ENCODE measurements at places on chromosomes 5 and 9. TPM values are rescaled to one million over a fixed set of nuclear protein-coding genes. Genes with fewer than 3 reads are reported as not detected.

GRCh38 chr9:34990908-34991606, 1.5 kb downstream of the DNAJB5 start:
- DNase-seq, result no peak

GRCh38 chr5:26518065-26518464, 520.3 kb downstream of the CDH9 start:
- no peak for DNase-seq

DNA sequence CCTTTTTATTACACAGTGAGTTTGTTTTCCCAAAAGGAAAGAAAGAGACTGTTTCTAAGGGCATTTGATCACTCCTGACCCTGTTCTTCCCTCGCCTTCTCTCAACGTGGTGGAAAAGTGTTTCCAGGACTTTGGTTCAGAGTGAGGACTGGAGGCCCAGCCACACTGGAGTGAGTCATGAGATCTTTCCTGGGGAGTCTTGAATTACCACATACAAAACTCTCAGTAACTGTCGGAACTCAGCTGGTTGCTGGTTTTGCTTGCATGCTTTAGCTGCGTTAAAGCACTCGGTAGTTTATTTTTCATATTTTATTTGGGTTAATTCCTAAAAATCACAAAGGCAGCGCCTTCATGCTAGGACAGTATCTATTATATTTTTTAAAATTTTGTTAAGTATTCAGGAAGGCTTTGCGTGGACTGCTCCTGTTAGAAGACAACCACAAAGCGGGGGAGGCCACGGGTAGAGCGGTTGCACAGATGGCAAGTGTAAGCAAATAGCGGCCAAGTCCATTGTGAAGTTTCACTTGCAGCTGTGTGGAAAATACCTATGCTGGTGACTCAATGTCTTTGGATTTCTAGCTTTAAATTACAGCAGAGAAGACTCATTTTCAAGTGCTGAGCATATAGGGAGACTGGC, 77.7 kb downstream of the ARSB start:
- peak; percentile 76 for DNase-seq

- DNase-seq, result no peak
Measured at GRCh38 chr9:91412941-91413340, 10.7 kb downstream of the NFIL3 start.

GRCh38 chr9:100229136-100229535, 123.6 kb downstream of the TEX10 start:
- no peak for DNase-seq

GRCh38 chr5:92559781-92560180, 1021.2 kb downstream of the NR2F1-AS1 start:
- no peak for DNase-seq

DNA sequence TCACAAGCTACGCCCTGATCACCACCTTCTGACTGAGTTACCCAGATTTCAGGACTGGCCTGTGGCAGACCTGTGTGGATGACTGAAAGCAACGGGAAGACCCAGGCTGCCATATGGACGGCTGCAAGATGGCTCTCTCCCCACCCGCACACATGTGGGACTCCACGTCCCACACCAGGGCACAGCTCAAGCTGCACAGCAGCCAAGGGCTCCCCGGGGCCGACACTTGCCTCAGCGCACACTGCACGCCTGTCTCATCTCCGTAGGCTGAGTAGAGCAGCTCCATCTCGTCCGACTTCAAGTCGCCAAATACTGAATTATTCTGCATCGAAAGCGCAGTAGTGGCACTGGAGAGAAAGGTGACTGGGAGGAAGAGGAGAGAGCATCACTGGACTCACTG, 14.5 kb downstream of the BRD9 start:
- DNase-seq, result no peak

GRCh38 chr5:171541341-171541776, 121.9 kb downstream of the FGF18 start:
- DNase-seq, result no peak

- DNase-seq, result no peak
Measured at GRCh38 chr5:126334760-126335159, 88.4 kb upstream of the GRAMD2B start.

- no peak for DNase-seq
Measured at GRCh38 chr9:131095666-131096268, 564 bp upstream of the AIF1L start.

GRCh38 chr9:120710110-120710981, 3.9 kb downstream of the MEGF9 start:
- DNase-seq, result peak; percentile 53

- DNase-seq, result peak; percentile 89
Measured at GRCh38 chr5:163916376-163916775, 411.0 kb downstream of the MAT2B start.

DNA sequence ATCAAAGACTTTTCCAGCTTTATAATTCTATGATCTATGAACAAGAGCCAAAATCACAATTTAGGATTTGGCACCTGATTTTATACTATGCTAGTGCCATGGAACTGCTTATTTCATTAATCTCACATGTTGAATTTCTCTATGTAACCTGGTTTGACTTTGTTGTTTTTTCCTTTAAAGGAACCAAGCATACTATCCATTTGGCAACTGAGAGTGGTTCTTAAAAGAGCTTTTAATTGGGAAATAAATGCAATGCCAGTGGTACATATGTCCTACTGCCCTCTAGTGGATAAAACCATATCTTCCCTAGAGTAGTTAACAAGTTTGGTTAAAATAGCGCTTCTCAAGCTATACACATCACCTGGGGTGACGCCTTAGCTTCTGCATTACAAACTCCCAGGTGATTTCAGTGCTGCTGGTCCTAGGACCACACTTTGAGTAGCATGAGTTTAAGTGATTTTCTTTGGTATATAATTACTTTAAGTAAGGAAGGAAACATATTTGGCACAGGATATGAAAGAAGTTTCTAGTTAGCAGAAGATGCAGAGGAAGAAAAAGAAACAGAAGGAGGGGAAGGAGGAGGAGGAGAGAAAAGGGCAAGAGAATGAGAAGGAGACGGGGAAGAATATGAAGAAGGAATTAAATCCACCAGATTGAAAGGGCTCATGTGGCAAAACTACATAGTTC, 56.8 kb downstream of the FGF10 start:
- no peak for DNase-seq

- DNase-seq, result no peak
Measured at GRCh38 chr5:148815578-148815977, 10.8 kb upstream of the ADRB2 start.

GRCh38 chr9:114470121-114470520, 35.2 kb downstream of the WHRN start:
- no peak for DNase-seq

- no peak for DNase-seq
Measured at GRCh38 chr9:86181379-86182315, 77.8 kb downstream of the C9orf153 start.

GRCh38 chr5:73946278-73946677, 320.3 kb downstream of the ARHGEF28 start:
- DNase-seq, result no peak

DNA sequence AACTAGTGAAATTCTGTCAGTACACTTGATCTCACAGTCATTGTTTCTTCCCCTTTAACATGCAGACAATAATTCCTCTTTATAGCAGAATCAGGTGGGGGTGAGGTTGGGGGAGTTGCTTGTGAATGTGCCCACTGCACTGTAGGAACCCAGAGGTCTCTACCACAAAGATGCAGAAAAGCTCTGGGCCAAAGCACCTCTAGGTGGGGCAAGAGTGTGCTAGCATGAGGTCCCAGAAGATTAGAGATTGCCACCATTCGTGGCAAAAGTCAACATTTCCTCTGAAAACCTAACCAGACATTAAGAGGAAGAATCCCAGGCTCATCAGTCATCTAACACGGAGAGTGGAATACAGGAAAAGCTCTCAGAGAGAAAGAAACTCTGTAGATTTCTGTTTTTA, 74.5 kb downstream of the PTCD2 start:
- DNase-seq, result no peak

- DNase-seq, result no peak
Measured at GRCh38 chr5:141800617-141801016, 77.6 kb downstream of the PCDH1 start.

DNA sequence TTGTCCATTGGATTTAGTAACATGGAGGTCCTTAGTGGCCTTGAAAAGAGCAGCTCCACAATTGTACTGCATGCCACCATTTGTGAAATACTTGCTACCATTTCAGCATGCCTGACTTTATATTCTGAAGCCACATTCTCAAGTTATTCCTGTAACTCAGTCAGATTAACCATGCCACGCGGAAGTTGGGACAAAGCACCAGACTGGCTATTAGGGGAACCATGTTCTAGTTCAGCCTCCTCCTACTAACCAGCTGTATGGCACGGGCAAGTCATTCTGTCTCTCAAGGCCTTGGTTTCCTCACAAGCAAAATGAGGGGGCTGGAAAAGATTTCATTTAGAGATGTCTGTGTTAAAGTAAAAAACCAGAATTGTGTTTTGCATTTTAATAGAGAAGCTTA, 418.0 kb downstream of the PLK2 start:
- DNase-seq, result no peak

DNA sequence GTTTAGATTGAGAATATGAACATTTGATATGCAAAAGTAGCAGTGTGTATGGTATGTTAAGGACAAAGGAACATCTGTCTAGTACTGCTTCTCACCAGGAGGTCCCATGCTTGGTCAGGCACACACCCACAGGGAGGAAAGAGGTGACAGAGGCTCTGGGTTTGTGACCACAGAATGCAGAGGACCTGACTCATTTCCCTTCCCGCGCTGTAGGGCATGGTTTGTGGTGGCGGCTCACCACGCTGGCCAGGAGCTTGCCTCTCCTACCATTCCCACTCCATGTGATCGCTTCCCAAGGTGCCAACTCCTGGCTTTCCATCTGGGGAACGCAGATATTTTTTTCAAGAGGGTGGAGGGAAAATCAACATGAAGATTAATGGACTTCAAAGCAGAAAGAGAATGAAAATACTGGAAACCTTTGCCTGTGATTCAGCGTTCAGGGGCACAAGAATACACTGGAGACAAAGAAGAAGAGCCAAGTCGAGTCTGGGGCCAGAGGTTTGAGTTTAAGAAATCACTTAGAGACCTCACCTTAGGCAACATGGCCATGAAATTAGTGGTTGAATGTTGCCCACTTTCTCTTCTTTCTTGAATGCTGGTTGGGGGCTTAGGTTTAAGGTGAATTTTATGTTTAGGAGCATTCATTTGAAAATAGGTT, 477.8 kb downstream of the CCDC171 start:
- no peak for DNase-seq

DNA sequence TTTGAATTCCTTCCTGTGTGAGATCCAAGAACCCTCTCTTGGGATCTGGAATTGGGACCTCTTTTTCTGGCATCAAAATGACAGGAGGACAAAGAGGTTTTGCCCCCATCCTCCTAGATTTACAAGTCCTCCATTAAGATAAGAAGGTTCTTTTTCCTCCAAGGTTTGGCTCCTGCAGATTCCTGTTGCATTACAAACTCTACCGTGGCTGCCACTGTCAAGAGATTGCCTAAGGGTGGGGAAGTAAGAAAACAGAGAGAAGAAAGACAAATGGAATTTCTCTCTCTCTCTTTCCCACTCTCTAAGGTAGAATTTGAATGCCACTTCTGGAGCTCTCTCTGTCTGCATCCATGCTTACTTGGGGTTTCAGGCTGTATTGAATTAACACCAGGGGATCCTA, 12.0 kb upstream of the SVEP1 start:
- no peak for DNase-seq

- DNase-seq, result no peak
Measured at GRCh38 chr5:162657076-162657475, 589.5 kb downstream of the GABRG2 start.

- DNase-seq, result peak; percentile 90
Measured at GRCh38 chr5:150209099-150209635, 19.3 kb downstream of the SLC6A7 start.

- no peak for DNase-seq
Measured at GRCh38 chr9:126501383-126502331, 112.1 kb upstream of the LMX1B start.

GRCh38 chr5:75568202-75568601, 43.1 kb upstream of the ANKDD1B start:
- no peak for DNase-seq

DNA sequence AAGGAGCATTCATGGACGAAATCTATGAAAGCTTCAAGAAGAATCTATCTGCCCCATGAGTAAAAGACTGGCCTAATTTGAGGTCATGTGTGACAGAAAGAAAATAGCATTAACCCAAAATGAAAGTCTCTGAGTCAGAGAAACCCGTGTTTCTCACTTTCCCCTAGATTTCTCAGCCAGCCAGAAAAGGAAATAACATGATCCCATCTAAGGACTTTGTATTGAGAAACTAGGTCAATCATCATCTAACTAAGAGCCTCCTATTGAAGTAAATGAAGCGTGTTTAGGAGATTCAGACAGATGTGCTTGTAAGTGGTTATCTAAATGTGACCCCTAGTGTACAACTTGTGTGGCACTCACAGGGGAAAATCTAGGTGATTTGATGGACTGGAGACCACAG, 77.3 kb upstream of the ZNF366 start:
- no peak for DNase-seq

GRCh38 chr5:18024542-18024941, 390.3 kb downstream of the TAF11L14 start:
- DNase-seq, result no peak

- DNase-seq, result no peak
Measured at GRCh38 chr5:126235628-126236027, 187.6 kb upstream of the GRAMD2B start.

GLDC gene
- polyA plus RNA-seq, result not detected

PTGDS gene
- 0.34 TPM for polyA plus RNA-seq

ENTREP1 gene
- not detected for polyA plus RNA-seq

GARIN3 gene
- not detected for polyA plus RNA-seq

CATSPER3 gene
- polyA plus RNA-seq, result 0.15 TPM

CERCAM gene
- 1.5 TPM for polyA plus RNA-seq

PCDHGA12 gene
- polyA plus RNA-seq, result not detected

NUTM2G gene
- not detected for polyA plus RNA-seq

NUDT12 gene
- 1.1 TPM for polyA plus RNA-seq

RANBP17 gene
- polyA plus RNA-seq, result not detected

ZDHHC11 gene
- 0.93 TPM for polyA plus RNA-seq

AK1 gene
- polyA plus RNA-seq, result not detected

PPP3R2 gene
- polyA plus RNA-seq, result not detected

FOXD4L4 gene
- polyA plus RNA-seq, result not detected

LHX3 gene
- polyA plus RNA-seq, result not detected

All from CD14-positive monocyte (primary cell).